ENCODE measurements at places on chromosomes 5 and 9.

GRCh38 chr5:131394128-131394527, 130.3 kb downstream of the CDC42SE2 start:
- no peak for DNase-seq

GRCh38 chr5:137367951-137368350, 131.2 kb downstream of the SPOCK1 start:
- DNase-seq: no peak

- DNase-seq: no peak
Measured at GRCh38 chr9:128102196-128102595, 25.3 kb downstream of the PTGES2 start.

DNA sequence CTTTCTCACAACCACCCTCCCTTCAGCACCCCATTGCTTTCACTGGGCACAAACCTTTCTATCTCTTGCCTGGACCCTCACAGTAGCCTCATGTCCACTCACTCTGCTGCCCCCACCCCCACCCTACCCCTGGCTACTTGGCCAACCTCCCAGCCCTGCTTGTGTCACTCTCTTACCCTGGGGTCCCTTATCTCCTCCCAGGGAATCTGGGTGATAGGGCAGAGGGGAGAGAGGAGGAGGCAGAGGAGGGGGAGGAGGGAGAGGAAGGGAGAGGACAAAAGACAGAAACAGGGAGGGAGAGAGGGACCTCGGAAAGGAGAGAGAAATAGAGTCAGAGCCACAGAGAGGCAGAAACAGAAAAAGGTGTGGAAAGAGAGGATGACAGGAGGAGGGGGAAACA, 25.0 kb upstream of the KIF12 start:
- DNase-seq: no peak

GRCh38 chr9:17294822-17295624, 160.2 kb downstream of the CNTLN start:
- no peak for DNase-seq

- DNase-seq: no peak
Measured at GRCh38 chr9:81759680-81760215, 70.4 kb upstream of the TLE1 start.

DNA sequence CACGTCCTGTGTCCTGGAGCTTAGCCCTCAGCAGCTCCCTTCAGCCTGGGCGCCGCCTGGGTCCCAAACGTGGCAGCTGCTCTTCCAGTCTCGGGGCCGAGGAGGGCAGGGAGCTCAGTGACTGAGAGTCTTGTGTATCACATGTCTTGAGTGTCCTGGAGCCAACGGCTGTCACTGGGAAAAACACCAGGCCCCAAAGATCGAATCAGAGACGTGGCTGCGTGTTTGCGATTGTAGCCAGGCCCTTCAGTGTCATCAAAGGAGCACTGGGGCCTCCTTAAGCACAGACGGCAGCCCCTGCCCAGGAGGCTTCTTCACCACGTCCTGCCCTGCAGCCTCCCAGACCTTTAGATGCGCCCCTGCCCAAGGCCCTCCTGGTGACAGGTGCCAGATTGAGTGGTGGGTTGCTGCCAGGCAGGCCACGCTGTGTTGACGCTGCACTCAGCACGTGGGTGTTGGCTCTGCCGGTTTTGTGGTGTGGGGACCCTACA, 5.7 kb upstream of the EXOC3 start:
- DNase-seq: no peak

- DNase-seq: no peak
Measured at GRCh38 chr9:135809166-135809565, 98.2 kb downstream of the CAMSAP1 start.

DNA sequence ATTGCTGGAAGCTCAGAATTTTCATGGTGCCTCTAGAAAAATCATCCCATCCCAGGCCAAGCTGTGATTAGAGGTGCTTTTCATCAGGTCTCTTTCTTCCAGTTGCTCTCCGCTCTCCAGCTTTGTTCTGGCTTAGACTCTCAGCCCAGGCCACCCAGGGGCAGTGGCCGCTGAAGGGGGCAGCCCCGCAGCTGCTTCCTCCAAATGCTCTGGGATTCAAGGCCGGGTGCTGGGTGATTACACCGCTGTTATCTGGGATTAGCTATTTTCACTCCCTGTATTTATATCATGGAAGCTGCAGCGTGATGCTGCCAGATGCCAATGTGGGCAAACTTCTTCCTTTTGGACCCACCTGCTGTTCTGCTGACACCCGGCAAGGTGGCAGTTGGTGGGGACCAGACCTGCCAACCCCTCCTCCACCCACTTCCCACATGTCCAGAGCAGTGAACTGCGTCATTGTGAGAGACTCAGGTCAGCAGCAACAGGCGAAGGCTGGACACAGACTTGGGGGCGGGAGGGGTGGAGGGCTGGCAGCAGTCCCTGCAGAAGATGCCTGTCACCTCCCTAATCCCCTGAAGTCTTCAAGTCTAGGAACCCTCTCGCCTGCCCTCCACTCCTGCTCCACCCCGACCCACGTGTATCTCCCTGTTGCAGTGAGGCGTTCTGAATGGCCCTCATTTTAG, 33.9 kb upstream of the NKX2-5 start:
- DNase-seq: no peak

DNA sequence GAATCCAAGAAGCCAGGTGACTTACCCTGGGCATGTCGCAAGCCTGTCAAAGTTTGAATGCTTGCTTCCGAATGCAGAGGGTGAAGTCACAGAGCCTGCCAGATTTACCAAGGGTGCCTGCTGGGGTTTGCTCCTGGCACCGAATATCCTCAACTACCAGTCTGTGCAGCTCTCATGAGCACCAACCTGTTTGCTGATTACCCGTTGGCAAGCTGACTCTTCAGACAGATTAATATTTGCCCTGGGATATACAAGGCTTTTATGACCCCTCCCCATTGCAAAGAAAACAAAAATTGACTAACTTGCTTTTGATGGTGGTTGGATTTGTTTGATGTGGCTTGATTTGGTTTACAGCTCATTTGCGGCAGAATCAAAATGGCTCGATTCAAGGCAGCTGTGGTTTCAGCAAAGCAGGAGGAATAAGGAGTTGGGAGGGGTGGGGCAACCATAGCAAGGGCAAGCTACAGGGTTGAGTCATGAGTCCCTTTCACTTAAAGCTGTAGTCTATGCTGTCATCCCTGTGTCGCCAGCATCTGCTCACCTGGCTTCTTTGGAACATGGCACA, 82.3 kb upstream of the AGXT2 start:
- DNase-seq: no peak

DNA sequence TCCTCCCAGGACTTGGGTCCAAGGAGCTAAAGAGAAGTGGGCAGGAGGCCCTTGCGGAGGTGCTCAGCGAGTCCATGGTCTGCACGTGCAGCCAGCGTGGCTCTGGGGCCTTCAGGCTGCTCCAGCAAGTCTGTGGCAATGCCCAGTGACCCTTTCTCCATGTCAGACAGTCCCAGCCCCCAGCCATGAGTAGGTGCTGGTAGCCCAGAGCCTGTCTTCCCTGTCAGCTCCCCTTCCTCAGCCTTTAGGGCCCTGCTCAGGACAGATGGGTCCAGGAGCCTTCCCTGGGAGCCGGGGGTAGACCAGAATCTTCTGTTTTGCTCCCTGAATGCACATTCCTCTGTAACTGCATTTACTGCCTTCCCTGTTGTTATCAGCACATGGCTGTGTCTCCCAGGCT, 147.2 kb upstream of the IRX2 start:
- DNase-seq: no peak

DNA sequence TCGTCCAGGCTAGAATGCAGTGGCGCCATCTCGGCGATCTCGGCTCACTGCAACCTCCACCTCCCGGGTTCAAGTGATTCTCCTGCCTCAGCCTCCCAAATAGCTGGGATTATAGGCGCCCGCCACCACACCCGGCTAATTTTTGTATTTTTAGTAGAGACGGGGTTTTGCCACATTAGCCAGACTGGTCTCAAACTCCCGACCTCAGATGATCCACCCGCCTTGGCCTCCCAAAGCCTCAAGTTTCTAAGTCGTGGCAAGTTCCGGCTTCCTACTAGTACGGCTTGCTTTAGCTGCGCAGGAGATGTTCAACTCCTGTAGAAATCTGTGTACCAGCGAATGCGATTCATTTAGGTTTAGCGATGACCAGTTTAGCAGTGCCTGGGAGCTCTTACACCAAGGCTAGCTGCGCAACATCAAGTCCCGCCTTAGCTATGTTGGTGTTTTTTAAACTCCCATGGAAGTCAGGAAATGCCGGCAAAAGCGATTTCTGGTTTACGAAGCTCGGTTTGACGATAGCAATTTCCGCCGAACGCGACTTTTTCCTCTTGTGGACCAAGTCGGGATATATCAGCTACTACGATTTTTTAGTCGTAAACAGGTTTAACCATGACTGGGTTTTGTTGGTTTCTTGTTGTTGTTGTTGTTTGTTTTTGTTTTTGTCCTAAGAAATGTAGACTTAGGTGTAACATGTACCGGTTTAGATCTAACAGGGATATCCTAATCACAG, 46.4 kb downstream of the ANXA2R start:
- no peak for DNase-seq

DNA sequence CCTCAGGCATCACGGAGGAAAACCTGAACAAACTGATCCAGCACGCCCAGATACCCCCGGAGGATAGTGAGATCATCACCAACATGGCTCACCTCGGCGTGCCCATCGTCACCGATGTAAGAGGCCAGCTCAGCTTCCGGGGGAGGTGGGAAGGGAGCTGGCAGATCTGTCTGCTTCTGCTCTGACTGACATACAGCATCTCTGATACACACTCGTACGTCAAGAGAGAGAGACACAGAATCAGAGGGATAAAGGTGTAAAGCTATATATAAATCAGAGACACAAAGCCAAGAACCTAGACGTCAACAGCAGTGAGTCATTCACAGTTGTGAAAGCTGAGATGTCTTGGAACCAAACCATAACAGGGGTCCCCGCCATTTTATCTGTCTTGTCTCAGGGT, 30.1 kb upstream of the CFAP157 start:
- DNase-seq: no peak

- DNase-seq: no peak
Measured at GRCh38 chr9:4061717-4062116, 238.2 kb downstream of the GLIS3 start.

DNA sequence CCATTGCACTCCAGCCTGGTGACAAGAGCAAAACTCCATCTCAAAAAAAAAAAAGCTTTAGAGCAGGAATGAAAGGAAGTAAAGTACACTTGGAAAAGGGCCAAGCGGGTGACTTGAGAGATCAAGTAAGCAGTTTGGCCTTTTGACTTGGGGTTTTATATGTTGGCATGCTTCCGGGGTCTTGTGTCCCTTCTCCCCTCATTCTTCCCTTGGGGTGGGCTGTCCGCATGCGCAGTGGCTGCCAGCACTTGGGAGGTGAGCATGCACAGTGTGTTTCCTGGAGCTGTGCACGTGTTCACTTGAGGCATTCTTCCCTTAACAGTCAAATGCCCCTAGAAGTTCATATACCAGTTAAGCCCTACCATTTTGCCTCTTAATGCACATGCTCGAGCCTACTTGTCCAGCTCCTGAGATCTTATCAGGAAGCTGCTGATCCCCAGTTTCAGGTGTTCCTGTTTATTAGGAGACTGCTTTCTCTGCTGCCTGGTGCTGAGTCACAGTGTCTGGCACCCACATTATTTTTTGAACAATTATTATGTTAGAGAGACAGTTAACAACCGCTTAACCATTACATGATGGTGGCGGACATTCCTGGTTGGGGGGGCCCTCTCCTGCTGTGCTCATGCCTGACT, 32.6 kb upstream of the PRRC2B start:
- no peak for DNase-seq

DNA sequence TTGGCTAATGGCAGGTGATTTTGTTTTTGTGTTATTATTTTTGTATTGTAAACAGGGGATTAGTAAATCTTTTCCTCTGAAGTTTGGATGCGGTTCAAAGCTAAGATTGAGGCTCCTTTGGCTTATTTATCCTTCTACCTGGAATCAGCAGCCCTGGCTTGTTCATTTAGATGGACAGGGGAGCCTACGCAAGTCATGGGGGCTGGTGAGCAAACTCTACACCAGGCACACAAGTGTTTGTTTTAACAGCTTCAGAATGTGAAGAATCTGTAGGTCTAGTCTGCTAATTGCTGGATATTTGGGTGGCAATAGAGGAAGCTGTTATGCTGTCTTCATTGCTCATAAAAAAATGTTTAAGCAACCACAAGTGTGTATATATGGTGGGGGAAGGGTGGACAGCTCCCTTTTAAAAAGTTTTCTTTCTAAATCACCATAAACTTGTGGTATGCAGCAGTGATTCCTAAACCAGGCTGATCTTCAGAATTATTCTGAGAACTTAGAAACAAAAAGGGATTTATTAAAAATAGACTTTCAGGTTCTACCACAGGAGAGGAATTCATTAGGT, 20.7 kb downstream of the ZNF462 start:
- no peak for DNase-seq

DNA sequence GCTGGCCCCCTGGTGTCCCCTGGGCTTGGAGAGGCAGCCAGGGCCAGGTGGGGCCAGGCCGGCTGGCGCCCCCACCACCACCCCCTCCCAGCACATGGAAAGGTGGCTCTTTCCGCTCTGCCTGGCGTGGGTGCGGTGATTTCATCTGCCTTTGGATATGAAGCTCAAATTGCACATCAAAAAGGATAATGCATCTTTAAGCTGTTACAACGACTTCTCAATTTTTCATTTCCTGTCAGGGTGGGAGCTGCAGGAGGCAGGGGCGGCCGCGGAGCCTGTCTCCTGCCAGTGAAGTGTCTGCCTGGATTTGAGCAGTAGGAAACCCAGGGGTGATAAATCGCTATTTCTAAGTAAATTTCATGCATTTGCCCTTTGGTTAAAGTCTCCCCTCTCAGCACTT, 169.2 kb upstream of the MVB12B start:
- DNase-seq: no peak

DNA sequence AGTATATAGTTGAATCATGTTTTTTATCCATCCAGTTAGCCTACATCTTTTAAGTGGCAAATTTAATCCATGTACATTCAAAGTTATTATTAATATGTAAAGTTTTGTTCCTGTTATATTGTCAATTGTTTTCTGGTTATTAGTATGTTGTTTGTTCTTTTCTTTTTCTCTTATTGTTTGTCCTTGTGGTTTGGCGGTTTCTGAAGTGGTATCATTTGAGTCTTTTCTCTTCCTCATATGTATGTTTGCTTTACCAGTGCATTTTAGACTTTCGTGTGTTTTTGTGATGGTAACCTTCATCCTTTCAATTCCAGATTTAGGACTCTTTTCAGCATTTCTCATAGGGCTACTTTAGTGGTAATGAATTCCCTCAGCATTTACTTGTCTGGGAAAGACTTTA, 130.4 kb upstream of the RFX3 start:
- no peak for DNase-seq

All from NCI-H1930 (cell line).